Activated CD4-positive, CD25-positive, alpha-beta regulatory T cell treated with anti-CD3 and anti-CD28 coated beads, Interleukin-2, amount 50 U/mL, for 24 hours (primary cell): ENCODE measurements at places on chromosomes 13 and 19.

- ATAC-seq = no peak
These were observed 19.1 kb upstream of the PNMA8C start for GRCh38 chr19:46447824-46448223.

DNA sequence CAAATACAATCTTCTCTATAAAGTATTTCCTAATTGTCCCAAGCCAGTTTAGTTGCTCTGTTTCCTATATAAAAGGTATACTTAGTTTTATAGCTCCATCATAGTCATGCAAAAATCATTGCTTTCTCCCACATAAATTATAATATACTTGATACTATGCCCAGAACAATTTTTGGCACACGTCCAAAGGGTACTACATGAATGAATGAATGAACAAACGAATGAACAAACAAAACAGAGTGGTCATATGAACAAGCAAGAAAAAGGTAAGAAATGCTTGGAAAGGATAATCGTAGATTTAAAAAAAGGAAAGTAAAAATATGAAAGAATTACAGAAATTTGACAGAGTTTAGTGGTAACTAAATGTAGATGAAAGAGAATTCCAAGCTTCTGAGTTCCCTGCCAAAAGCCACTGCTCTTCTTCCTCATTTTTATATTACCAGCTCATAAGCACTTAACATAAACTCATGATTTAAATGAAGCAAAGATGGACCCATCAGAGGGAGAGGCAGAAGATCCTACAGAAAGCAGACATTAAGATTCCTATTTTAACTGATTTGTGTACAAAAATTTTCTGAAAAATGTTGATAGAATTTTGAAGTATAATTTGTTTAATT, 123.2 kb downstream of the ENOX1 start:
- ATAC-seq = no peak

- no peak for ATAC-seq
These were observed 725.0 kb downstream of the UQCRFS1 start for GRCh38 chr19:28487999-28488398.

- no peak for ATAC-seq
These were observed 157.5 kb downstream of the RGCC start for GRCh38 chr13:41614671-41615527.

DNA sequence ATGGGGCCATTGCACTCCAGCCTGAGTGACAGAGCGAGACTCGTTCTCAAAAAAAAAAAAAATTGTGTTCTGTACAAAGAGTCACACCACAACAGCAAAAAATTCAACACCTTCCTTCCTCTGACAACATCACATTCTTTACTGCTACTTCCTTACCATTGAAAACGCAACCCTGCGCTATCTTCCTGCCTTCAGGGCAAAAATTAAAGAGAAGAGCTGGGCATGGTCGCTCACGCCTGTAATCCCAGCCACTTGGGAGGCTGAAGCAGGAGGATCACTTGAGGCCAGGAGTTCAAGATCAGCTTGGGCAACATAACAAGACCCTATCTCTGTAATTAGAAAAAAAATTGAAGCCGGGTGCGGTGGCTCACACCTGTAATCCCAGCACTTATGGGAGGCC, 9.4 kb upstream of the ZNF444 start:
- ATAC-seq = no peak

DNA sequence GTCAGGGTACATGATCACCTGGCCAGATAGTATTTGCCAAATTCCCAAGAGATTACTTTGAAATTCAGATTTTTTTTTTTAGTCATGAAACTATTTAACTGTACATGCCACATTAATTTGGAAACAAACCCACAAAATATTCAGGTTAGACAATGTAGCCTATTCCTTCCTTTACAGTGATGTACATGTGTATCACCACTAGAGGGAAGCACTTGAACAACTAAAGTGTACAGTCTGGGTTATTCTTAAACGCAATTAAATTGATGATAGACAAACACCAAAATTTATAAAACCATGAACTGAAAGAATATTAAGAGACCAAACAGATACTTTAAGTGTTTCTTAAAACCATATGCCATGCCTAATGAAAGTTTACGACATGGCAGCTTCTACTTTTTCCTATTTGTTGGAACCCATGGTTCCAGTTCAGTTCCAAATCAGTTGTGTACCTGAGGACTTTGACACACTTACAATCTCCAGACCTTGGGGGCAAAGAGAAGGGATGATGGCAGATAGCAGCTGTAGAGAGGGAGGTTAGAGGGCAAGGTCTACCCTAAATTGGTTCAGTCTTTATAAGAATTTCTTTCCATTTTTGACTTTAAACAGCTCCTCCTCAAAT, 52.8 kb downstream of the TNFSF13B start:
- peak; percentile 73 for ATAC-seq

DNA sequence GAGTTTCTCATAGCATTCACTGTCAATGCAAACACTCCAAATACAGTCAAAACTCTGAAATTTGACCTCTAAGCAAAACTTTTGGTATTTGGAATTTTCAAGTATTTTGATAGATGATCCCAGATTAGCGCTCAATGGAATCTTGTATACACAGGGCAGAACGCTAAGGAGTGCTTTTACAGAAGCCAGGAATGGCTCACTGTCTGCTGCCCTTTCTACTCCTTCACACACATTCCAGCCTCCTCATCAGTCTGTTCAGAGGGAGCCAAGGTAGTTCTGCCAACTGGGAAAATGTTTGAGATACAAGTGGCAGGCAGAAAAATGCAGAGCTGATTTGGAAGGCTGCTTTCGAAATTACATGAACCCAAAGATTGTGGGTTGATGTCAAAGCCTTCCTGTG, 4.4 kb upstream of the STARD13 start:
- no peak for ATAC-seq

DNA sequence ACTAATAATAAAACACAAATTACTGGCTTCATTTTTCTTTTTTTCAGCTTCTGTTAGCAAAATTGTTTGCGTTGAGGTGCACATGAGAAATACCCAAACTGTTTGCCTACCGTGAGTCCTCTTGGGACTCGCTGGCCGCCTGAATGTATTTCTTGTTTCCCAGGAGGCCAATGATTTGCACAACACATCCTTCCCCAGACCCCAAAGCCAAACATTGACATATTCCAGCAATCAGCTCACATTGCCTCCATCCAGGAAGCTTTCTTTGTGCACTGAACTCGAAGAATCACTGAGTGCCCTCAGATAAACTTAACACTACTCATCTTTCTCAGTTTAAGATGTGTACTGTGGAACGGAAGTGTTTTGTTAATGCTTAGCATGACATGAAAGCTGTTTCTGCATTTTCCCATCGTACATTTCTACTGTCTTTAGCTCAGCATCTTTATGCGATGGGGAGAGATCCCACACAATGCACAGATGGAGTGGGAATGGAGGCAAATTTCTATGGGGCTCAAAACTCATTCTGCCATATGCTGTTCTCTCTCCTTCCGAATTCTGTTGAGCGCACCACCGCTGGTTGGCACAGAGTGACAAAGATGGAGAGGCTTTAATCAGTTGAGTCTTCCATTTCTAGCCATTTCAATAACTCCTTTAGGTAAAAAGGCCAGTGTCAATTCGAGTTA, 399.5 kb downstream of the RFC3 start:
- ATAC-seq = no peak
